ENCODE measurements at places on chromosomes 3 and 15. TPM values are rescaled to one million over a fixed set of nuclear protein-coding genes. Genes with fewer than 3 reads are reported as not detected.

DNA sequence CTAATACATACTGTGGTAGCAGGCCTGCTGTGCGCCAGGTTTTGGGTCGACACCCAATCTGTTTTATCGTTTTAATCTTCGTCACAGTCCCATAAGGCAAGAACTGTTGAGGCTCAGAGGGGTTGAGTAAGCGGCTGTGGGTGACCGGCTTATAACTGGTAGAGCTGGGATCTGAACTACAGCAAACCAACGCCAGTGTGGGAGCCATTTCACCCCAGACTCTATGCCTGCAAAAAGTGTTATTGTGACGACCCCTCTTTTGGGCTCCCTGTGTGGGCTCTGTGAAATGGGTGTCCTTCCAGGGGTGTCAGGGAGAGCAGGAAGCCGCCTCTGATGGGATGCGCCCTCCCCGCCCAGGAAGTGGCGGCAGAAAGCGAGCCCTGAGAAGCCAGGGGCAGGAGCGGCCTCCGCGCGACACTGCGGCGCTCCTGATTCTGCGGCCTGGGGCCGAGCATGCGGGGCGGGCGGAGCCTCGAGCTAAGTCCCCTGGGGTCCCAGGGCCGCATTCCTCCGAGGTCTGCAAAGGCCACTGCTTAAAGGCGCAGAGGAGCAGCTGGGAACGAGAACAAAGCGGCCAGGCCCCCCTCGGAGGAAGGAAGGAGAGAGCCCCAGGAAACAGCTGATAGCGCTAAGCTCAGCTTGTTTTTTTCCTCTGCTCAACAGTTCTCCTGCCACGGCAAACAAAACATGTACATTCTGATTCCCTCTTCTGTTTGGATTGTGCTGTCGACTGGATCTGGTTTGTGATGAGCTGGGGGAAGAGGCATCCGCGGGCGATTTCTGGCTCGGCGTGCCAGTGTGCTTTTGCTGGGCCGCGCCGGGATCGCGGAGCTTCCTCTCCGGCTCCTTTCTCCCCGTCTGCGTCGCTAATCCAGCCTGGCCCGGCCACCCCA is 33.9 kb downstream of the GRK7 start:
- no peak for DNase-seq

GRCh38 chr3:79405183-79405582 is 362.6 kb downstream of the ROBO1 start:
- no peak for DNase-seq

DNA sequence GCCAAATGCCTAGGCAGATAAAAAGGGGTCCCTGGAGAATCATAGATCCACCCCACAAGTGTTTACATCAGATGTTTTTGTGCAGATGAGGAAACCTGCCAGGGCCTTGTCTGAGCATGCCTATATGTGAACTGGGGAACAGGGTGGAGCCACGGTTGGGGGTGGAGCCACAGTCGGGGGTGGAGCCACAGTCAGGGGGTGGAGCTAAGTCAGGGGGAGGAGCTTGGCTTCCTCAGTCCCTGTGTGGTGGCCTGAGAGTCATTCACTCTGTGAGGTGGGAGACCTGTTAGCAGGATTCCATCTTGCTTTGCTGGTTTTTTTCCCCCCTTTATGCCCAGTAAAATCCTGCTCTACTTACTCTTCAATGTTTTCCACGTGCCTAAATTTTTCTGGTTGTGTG is 57.8 kb upstream of the TGFBR2 start:
- DNase-seq: peak; percentile 6

Gene FAM227B
- 0.98 TPM for total RNA-seq

- peak; percentile 89 for DNase-seq
Observed at GRCh38 chr3:40524568-40525285, at the start of gene ZNF621. TSS of gene ZNF621 (plus strand) at chr3:40524960. CDS start at chr3:40525841, 881 bp downstream.

Gene BFSP2
- not detected for total RNA-seq

DNA sequence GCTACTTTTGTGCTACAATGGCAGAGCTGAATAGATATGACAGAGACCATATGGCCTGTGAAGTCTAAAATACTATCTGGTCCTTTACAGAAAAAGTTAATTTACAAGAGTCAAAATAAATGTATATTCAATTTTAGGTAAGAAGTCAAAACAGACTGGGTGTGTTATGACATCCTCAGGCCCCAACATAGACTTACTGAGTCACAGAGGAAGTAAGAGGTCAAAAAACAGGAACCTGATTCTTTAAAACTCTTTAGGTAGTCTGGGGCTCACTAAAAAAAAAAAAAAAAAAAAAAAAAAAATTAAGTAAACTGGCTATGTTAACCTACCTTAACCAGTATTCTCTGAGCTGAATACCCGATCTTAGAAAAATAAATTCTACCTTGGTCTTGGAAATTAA is 13.1 kb downstream of the DNAAF4 start:
- DNase-seq: no peak

Gene MME
- total RNA-seq: 1.2 TPM

Gene CTXN2
- total RNA-seq: not detected

DNA sequence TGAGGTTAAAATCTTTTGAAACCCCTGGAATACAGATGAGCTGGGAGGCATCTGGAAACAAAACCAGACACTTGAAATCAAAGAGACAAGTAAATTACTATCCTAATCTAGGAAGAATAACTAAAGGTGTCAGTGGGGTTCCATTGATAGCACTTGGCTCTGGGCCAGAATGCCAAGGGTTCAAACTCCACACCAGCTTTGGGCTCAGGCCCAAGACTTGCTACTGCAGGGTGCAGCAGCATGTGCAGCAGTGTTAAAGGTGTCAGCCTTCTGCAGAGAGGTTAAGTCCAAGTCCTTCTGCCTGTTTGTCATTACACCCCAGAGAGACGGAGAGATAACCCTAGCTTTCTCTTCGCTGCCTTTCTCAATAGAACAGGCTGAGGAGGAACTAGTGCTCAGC is 273.9 kb downstream of the TIGIT start:
- no peak for DNase-seq

- no peak for DNase-seq
Observed at GRCh38 chr3:28905798-28906197, 375.1 kb upstream of the RBMS3 start.

Gene BBX
- total RNA-seq: 45.8 TPM

DNA sequence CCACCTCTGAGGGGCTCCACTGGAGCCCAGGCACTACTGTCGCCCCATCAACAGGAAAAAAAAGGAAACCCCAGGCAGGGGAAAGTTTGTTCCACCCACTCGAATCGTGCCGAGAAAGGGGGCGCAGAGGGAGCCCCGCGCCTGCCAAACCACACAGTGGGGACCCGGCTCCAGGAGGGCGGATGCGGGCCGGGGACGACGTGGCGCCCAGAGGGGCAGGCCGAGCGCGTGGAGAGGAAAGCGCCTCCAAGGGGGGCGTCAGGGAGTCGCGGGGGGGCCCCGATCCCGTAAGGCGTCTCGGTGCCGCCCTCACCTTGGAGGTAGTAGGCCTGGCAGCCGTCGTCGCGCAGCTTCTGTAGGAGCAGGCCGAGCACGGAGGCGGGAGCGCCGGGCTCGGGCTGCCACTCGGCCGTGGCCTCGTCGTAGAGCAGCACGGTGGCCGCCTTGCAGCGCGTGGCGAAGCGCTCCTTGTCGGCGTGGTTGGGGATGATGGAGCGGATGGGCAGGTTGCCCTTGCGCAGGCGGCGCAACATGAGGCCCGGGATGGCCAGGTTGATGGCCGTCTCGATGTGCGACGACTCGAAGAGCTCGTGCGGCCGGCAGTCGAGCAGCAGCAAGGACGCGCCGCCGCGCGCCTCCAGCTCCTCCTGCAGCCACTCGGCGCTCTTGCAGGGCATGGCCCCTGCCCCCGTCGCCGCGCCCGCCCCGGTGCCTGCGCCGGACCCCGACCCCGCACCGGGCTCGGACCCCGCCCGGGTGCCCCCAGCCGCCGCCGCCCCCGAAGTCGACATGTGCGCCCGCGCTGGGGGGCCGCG is 627 bp downstream of the DUSP7 start:
- DNase-seq: peak; percentile 51

GRCh38 chr3:174191380-174191779 is 667.8 kb upstream of the NAALADL2 start:
- no peak for DNase-seq

DNA sequence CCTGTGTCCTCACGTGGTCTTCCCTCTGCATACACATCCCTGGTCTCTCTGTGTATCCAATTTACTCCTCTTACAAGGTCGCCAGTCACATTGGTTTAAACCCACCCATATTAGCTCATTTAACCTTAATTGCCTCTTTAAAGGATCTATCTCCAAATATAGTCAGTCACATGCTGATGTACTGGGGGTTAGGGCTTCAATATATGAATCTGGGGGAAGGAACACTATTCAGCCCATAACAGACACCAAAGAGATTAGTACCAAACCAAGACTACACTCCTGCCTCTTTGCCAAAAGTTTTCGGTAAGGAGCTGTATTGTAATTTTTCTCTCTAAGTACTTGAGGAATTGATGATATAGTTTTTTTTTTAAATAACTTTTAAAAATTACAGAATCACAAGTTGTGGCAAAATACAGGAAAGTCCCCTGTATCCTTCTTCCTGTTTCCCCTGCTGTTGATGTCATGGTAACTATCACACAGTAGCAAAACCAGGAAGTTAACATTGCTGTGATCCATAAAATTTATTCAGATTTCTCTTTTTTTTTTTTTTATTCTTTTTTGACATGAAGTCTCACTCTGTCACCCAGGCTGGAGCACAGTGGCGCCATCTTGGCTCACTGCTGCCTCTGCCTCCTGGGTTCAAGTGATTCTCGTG is 67.8 kb downstream of the SLCO3A1 start:
- DNase-seq: no peak

GRCh38 chr15:43511012-43511885 is 6.2 kb upstream of the MAP1A start:
- DNase-seq: peak; percentile 46

DNA sequence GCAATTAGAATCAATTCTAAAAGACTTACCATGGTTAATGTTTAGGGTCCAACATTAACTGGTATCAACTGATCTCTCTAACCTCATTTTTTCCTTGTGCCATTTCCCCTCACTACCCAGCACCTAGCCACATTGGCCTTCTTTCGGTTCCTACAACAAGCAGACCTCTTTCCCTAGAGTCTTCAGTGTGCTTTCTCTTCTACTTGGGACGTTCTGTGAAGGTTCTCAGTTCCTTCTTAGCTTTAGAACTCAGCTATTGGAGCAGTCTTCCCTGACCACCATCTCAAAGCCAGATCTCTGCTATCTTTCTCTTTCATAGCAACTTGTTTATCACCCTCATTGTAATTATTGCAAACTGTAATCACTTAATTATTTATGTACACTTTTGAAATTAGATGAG is 31.5 kb upstream of the MINDY4B start:
- DNase-seq: no peak

Gene THBS1
- total RNA-seq: 374 TPM

DNA sequence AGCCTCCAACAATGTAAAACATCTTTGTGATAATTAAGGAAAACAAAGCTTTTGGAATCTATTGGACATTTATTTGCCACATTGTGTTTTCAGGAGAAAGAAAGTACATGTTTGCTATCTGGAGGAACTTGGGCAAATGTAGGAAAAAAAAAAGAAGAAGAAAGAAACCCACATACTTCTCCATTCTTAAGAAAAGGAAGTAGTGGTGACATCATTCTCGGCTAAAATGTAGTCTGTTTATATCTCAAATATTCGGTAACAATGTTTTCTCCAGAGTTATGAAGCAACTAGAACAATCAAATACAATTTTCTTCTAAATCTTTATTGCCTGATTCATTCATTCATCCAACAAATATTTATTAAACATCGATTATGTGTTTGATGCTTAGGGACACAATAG is 2.3 kb upstream of the TGFBR2 start:
- DNase-seq: no peak

GRCh38 chr3:185989511-185989910 is 51.7 kb upstream of the TRA2B start:
- DNase-seq: no peak

Gene GOLGA6L7
- total RNA-seq: not detected

Gene SEMA6D
- total RNA-seq: 0.52 TPM

- DNase-seq: no peak
Observed at GRCh38 chr15:79948095-79948695, 22.8 kb downstream of the BCL2A1 start.

GRCh38 chr3:110933821-110934426 is 137.7 kb upstream of the NECTIN3 start:
- peak; percentile 52 for DNase-seq

Gene SMCO1
- not detected for total RNA-seq

DNA sequence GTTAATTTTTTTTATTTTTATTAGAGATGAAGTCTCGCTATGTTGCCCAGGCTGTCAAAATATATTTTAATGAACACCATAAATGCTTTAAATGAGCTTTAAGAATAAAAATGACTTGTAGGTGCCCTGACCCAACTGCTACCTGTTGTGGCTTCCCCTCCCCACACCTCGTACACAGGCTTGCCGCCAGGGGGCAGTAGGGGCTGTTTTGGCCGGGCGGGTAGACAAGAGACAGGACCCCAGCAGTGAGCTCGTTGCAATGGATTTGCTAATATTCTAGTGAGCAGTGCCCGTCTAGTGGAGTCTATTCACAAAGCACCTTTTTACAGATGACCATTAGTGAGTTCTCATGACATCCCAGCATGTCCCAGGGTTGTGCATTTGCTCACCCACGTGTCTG is 418.1 kb downstream of the OCA2 start:
- DNase-seq: no peak

Gene GCNT3
- total RNA-seq: 0.18 TPM

- DNase-seq: no peak
Observed at GRCh38 chr3:45035441-45036301, 9.6 kb downstream of the CLEC3B start.

Gene NAALADL2
- total RNA-seq: 1.9 TPM

GRCh38 chr3:58023531-58023930 is 15.3 kb downstream of the FLNB start:
- DNase-seq: no peak

DNA sequence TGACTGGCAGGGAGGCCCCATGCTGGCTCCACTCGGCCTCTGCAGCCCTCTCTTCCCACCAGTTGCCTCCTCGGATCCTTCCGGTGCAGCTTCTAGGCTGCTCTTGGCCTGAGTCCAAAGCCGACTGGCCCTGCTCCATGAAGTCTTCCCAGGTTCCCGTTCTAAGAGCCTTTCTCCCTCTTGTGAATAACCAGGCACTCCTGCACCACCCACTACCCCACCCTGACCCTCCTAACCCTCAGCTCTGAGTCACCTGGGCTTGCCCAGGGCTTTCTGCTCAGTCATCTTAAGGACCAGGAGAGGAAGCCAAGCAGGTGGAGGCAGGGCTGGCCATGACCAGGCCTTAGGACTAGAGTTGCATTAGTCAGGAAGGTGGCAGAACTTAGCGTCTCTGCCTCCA is 28.1 kb upstream of the CNBP start:
- peak; percentile 96 for DNase-seq

Gene FBLN2
- 2.1 TPM for total RNA-seq

- no peak for DNase-seq
Observed at GRCh38 chr3:167148136-167148535, 232.0 kb downstream of the ZBBX start.

DNA sequence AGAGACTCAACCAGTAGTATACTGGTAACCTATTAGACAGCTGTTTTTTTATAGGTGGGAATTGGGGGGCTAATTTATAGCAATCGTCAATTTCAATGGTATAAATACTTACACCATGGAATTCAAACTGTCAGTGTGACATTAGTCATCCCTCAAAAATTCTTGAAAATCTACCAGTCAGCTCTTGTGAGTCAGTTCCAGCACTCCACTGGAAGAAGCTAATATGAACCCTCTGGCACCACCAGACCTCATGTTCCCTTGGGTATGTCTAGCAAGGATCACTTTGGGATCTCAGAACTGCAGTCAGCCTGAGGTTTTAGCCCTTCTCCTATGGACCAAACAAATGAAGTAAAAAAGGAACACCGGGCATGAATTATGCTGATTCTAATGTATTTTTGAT is 11.8 kb upstream of the UACA start:
- DNase-seq: peak; percentile 80

- no peak for DNase-seq
Observed at GRCh38 chr3:6089780-6090179, 771.1 kb upstream of the GRM7 start.

- no peak for DNase-seq
Observed at GRCh38 chr15:42193383-42193782, 14.7 kb downstream of the VPS39 start.
